Adipose tissue (tissue), 3 donors: ENCODE measurements at places on chromosomes 3 and 15. TPM values are rescaled to one million over a fixed set of nuclear protein-coding genes. Genes with fewer than 3 reads are reported as not detected.

EFCC1 gene
- polyA plus RNA-seq, result 0.92 TPM

TMEM45A gene
- 18.2 TPM for polyA plus RNA-seq

ABI3BP gene
- polyA plus RNA-seq, result 16.1 TPM

P2RY13 gene
- 2.4 TPM for polyA plus RNA-seq

DGKG gene
- polyA plus RNA-seq, result 0.38 TPM
